ENCODE measurements at places on chromosomes 1 and 21. TPM values are rescaled to one million over a fixed set of nuclear protein-coding genes. Genes with fewer than 3 reads are reported as not detected.
A peak's percentile ranks its signal among the peaks of the same experiment; 100 is the strongest.

The HAPLN2 gene
- not detected for total RNA-seq

The NCAM2 gene
- total RNA-seq, result 2.5 TPM

The PPM1J gene
- total RNA-seq, result 2.4 TPM

DNA sequence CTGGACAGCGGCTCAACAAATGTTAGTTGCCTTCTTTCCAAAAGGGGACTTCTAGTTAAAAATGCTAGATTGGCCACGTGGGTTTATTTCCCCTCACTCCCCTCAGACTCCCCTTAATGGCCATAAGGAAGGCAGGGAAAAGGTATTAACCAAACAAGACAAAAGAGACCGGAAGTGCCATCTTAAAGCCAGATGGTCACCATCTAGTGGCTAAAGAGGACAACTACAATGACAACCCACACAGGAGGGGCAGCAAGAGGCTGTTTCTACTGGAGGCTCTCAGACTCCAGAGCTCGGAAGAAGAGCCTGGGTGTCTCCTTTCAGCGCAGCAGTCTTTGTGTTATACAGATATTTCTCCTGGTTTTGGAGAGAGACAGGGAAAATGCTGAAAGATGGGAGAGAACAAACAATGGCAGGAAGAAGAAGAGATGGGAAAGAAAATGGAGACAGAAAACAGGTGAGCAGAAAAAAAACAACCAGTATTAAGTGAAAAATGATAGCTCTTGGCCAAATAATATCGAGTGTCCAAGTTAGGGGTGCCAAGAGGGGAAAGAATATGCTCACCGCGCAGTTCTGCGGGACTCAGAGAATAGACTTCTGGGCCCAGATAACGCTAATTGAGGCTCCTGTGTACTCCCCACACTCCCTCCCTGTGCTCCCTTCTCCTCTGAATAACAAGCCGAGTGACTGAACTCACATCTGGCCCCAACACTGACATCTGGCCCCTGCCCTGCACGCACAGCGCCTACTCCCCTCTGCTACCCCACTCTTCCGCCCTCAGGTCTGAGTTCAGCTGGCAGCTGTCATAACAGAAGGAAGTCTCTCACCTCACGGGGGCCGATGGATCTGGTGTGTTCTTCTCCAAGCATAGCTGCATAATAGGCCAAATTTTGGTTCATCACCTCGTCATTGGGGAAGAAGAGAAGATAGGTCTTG is 9.6 kb downstream of the P3H1 start:
- DNase-seq, result no peak

GRCh38 chr1:235883261-235883927 is 16.7 kb upstream of the LYST start:
- peak; percentile 93 for DNase-seq

- DNase-seq, result no peak
Measured at GRCh38 chr21:38863843-38864363, 58.2 kb downstream of the ETS2 start.

- DNase-seq, result no peak
Measured at GRCh38 chr1:247288341-247288740, 32.5 kb downstream of the VN1R5 start.

- no peak for DNase-seq
Measured at GRCh38 chr1:101000131-101000873, 25.3 kb downstream of the DPH5 start.

- DNase-seq, result no peak
Measured at GRCh38 chr1:995665-996633, 3.9 kb downstream of the HES4 start.

- no peak for DNase-seq
Measured at GRCh38 chr21:40331172-40331571, 463.9 kb downstream of the PCP4 start.

GRCh38 chr1:108149796-108150467 is 50.2 kb downstream of the SLC25A24 start:
- DNase-seq, result no peak

DNA sequence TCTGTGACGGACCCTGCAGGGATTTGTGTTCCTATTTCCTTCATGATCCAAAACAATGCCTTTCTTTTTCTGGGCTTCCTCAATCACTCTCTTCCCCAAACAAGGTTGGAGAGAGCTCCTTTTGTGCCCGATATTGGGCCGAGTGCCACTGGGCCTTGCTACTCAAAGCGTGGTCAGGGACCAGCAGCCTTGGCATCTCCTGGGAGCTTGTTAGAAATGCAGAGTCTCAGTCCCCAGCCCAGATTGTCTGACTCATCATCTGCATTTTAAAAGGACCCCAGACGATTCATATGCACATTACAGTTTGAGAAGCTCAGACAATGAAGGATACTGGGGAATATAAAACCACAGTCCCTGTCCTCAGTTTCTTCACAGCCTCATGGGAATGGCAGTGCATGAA is 19.9 kb downstream of the ADORA1 start:
- no peak for DNase-seq

DNA sequence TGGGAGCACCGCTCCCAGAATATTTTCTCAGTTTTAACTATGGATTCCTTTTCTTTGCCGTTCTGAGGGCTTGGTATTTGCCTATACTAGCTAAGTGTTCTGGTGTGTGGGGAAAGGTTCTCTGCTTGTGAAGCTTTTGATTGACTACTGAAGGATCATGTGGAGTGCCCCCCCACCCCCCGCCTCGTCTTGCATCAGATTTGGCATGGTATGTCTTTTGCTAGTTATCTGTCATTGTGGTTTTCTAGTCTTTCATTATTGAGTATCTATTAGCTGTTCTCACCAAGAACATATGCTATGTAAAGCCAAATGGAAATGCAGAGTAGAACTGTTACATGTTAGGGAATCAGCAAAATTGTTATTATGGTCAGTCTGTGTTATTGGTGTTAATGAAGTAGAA is 58.3 kb downstream of the MACF1 start:
- no peak for DNase-seq

DNA sequence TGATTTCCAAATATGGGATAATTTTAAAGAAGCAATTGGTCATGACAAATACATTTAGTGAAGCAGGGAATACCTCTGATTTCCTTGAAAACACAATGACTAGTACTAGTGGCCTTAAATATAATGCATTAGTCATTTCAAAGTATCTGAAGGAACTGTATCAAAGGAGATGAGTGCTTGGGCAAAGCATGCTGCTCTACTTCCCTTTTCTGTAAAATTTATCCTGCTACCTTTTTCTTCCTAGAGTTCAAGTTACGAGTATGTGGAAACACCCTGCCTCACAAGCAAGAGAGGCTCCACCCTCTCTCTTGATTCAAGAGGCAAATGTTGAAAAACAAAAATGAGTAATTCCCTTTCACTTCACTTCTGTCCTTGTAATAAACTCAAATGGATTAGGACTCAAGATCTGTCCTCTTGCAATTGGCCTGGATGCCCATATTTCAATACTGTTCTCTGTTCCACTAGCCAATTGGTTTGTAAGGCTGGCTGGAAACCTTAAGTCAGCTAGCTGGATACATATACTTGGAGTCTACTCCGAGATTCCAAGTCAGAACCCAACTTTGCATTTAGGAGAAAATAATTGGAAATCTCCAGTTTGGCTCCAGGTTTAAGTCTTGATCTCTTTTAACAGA is 92.5 kb downstream of the CDC42BPA start:
- peak; percentile 9 for DNase-seq

DNA sequence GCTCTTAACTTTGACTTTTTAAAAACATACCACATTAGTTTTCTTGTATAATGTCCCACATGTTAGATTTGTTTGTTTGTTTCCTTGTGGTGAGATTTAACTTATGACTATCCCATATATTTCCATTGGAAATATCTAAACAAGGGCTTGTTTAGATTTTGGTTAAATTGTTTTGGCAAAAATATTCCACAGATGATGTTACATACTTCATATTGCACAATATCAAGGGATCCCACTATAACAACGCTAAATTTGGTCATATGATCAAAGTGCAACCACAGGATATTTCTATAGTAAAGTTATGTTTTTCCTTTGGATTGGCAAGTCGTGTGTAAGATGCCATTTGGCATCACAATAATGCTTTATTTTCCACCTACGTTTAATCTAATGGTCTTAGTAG is 396.7 kb downstream of the TGFB2 start:
- no peak for DNase-seq

GRCh38 chr1:207886227-207886626 is 24.7 kb downstream of the CD34 start:
- DNase-seq, result no peak
